ENCODE measurements at places on chromosomes 3 and 15.

GRCh38 chr3:40366203-40367162 is 20.5 kb upstream of the ENTPD3 start:
- DNase-seq = no peak

DNA sequence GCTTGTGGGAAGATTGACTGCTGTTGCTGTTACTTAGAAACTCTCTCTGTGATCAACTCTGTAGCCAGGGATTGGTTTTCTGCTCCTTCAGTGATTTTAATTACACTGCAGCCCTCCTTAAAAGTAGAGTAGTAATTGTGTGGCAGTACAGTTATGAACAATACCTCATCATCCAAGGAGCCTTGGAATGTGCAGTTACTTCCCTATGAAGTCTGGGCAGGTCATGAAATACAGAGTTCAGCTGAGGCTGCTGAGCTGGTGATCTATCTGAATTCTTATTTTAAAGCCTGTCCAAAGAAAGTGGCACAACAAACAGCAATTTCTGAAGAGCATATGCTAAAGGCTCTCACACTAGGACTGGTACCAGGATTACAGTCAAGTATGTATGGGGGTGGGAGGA is 37.4 kb upstream of the MRPL3 start:
- no peak for DNase-seq

- no peak for DNase-seq
Observed at GRCh38 chr3:175246766-175247165, 387.6 kb downstream of the NAALADL2 start.

DNA sequence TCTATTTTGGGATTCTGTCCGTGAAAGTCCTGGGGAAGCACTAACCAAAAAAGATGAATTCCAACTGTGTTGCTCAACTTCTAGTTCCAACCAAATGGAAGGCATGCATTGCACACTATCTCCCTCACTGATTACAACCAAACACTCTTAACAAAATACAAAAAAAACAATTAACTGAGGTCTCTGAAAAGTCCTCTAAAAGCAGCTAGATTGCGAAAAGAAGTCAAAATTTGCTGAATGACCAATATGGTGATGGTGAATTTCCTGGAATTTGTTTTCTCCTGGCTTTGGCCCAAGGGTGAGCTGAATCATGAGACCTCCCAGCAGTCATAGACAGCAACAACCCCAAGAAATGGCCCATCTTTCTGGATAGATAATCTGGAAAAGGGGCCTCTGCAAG is 28.3 kb downstream of the CYP19A1 start:
- no peak for DNase-seq

Measured in stimulated activated CD8-positive, alpha-beta memory T cell treated with anti-CD3 and anti-CD28 coated beads, Interleukin-12 subunit alpha, Interleukin-12 subunit beta, amount 100 ng/mL, for 4 hours (primary cell).